Cortex of kidney (tissue), 1 donor: ENCODE measurements at places on chromosomes 4 and X.

DNA sequence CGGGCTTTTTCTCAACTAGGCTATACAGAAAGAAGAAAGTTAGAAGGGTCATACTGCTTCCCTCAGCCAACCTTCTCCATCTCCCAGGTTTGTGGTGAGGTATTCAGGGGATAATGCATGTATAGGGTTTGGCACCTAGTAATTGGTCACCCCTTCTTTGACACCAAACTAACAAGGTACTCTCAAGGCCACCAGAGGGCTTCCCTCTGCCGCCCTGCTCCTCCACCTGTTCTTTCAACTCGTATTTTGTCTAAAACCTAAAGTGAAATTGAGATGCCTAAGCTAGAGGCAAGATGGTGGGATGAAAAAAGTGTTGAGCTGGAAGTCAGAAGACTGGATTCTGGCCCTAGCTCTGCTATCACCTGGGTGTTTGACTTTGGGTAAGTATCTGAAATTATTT is 22.0 kb downstream of the CT47C1 start:
- no peak for DNase-seq

DNA sequence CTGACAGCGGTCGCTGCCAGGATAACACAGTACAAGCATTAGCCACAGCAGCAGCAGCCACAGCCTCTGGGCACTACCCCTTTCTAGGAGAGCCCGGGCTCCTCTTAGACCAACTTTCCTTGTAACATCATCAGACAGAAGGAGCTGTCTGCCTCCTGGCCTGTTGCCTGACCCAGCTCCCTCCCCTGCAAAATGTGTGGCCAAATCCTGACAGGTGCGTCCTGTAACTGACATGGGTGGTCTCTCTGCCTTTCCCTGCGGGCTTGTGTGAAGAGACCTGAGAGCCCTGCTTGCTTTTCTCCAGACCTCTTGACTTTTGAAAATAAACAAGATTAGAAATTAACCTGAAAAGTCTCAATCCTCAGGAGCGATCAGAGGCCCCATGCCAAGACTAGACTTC is 824.9 kb downstream of the RAPGEF2 start:
- DNase-seq: no peak

DNA sequence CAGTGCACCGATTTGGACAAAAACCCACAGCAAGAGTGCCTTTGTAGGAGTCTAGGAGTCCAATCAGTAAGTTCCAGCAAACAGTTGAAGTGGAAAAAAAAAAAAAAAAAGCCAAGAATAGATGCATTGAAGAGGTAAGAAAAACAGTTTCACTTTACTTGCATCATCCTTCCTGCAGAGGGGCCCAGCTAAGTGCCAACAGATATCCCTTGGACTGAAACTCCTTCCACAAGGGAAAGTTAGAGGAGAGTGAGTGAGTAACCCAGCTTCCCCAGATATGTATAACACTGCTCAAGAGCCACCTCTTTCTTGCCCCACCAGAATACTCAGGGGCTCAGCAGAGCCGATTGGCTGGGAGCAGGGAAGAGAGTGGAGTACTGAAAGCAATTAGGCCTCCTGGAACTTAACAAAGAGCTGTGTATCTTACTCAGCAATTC is 617.7 kb upstream of the SMIM31 start:
- no peak for DNase-seq

- no peak for DNase-seq
Measured at GRCh38 chrX:66071126-66071525, 31.2 kb upstream of the VSIG4 start.

DNA sequence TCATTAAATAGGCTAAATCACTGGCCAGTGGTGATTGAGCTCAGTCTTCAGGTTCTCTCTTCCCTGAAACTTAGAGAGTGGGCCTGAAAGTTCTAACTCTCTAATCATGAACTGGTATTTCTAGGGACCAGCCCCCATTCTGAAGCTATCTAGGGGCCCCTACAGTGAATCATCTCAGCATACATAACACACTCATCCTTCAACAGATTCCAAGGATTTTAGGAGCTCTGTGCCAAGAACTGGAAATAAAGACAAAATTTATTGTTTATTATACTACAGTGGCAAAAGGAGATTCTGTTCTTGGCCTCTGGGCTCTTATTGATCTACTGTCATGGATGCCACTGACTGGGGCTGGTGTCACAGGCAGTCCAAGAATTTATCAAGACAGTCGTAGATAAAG is 263.8 kb upstream of the IGFBP7 start:
- DNase-seq: no peak

GRCh38 chr4:155777971-155778735 is 19.3 kb downstream of the GUCY1B1 start:
- no peak for DNase-seq

DNA sequence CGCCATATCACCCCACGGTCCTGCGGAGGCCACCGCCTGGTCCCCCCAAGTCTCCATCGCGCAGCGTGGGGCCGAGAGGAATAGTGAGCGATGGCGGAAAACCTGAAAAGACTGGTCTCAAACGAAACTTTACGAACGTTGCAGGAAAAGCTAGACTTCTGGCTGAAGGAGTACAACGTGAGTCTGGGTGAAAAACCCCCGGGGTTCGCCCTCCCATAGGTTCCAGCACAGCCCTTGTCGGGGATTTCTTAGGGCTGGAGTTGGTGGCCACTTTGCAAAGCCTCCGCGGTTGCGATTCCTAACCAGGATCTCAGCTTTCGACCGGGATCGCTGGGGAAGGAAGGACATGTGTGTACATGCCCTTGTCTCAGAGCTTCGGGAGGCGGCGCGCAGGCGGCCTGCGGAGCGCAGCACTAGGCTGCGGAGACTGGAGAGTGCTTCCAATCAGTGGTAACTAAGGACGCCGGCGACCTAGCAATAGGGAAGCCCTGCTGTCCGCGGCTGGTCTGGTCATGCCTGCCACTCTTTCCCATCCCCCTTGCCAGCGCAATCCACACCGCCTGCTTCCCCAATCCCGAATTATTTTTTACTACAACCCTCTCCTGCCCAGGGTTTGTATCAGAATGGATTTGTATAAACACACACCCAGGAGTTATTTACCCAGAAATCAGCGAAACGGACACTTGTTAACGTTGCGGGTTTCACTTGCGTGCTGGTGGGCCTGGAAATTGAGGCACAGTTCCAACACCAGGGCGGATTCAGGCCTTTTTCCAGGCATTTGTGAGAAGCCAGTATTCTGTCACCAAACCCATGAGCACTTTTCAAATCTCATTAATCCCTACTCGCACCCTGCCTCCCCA is 741 bp downstream of the SPATA18 start:
- DNase-seq: no peak

DNA sequence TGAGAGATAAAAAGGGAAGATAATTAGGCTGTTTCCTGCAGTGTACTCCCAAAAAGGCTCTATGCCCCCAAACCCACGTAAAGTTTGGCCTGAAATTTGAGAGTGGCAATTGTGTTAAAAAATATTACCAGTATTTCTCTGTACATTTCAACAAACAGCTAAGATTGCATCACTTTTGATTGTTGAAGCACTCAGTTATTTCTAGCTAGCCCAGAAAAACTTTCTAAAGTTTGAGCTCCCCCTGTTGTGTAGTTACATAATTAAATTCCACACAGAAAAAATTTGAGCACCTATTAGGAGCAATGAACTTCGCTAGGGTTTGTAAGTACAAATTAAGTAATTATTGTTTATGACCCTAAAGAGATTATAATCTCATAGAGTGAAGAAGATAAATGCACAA is 109.4 kb downstream of the DLG3 start:
- DNase-seq: no peak

DNA sequence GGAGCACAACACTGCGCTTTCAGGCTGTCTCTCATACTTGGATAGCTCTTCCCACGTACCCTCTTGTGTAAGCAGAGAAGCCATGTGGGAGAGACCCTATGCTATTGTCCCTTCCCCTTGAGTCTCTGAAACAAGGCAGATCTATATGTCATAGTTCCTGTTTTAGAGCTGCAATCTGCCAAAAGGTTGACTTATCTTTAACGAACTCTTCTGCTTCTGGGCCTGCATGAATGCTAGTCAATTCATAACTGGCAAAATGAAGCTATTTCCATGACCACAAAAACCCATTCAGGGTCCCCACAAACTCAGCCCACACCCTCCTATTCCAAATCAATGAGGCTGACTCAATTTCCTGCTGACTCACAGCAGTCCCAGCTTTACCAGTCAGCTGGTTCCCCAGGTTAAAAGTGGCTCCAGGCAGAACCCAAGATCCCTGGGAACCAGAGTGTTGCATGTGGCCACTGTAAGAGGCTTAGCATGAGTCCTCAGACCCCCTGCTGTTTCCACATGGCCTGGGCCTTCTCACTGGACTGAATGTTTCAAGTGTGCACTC is 25.3 kb upstream of the SOD3 start:
- no peak for DNase-seq

DNA sequence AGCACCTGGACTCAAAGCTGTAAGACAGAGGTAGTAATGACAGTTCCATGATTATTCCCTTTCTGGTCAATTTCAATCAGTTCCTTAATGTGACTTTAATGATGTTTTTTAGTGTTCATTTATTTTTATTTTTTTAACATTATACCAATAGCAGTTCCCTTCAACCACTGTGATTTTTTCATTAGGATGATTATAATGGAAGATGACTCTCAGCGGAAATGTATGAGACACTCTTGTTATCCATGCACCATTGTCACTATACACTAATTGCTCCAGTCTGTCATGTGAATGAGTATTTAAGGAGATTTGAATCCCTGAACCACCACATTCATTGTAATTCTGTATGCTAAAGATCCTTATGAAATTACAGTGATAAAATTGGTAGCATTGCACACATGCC is 2102.3 kb upstream of the AGA start:
- DNase-seq: no peak

GRCh38 chr4:164368894-164369293 is 385.0 kb upstream of the SMIM31 start:
- DNase-seq: no peak
